Fibroblast of upper back skin (primary cell): ENCODE measurements at places on chromosomes 5 and 9.
A peak's percentile ranks its signal among the peaks of the same experiment; 100 is the strongest.

DNA sequence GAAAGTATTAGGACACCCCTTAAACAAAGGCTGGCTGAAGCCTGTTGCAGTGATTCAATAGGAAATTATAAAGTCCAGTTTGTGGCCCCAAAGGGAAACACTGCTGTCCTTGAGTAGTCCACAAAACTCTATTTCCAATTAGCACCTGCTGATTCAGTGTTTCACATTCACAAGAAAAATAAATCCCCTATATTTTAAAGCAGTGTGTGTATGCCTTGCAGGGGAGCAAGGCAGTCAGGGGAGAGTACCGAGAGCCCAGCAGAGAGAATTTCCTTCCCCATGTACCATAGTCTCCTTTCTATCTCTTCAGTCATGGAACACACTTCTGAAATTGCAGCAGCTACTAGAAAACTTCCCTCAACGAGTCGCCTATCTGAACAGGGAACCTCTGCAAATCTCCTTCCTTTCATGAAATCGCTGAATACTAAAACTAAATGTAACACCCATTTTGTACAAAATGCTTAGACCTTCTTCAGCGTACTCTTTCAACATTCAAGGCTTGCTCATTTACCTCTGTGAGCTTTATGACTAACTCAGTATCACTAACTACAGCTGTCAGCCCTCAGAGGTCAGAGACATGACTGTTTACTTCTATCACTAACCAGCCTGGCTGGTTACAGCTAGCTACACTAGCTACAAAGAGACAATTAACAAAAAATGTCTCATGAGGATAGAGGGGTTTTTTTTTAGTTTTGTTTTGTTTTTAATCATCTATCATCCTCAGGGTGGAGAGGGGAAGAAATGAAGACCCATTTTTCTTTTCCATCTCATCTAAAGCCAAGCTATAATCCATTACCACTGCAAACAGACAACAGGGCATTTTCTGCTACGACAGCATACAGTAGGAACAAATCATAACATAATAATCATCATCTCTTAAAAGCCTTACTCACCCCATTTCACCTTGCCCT is 188.7 kb downstream of the EBF1 start:
- peak; percentile 24 for DNase-seq

GRCh38 chr5:96248131-96248530 is 184.9 kb downstream of the PCSK1 start:
- no peak for DNase-seq

DNA sequence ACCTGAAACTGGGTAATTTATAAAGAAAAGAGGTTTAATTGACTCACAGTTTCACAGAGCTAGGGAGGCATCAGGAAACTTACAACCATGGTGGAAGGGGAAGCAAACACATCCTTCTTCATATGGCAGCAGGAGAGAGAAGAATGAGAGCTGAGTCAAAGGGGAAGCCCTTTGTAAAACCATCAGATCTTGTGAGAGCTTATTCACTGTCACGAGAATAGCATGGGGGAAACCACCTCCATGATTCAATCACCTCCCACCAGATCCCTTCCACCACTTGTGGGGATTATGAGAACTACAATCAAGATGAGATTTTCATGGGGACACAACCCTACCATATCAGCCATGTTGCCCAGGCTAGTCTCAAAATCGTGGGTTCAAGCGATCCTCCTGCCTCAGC is 143.4 kb downstream of the FGF18 start:
- DNase-seq: no peak

DNA sequence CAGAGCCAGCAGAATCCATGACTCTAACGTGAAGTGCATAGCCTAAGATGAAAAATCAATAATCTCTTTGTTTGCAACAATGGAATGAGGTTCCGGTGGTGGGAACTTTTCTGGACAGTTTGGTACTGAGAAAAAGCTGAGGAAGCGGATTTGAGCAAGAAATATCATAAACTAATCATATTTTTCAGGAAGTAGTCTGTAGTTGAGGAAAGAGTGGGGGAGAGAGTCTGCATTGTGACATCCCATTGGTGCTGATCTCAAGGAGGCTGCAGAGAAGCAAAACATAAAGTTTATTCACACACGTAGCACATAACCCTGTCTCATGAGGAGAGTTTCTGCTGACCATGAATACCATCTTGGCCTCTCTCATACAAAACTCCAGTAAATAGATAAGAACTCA is 15.8 kb upstream of the FCHO2 start:
- DNase-seq: no peak

GRCh38 chr5:135376961-135377624 is 21.9 kb downstream of the MACROH2A1 start:
- peak; percentile 55 for DNase-seq

DNA sequence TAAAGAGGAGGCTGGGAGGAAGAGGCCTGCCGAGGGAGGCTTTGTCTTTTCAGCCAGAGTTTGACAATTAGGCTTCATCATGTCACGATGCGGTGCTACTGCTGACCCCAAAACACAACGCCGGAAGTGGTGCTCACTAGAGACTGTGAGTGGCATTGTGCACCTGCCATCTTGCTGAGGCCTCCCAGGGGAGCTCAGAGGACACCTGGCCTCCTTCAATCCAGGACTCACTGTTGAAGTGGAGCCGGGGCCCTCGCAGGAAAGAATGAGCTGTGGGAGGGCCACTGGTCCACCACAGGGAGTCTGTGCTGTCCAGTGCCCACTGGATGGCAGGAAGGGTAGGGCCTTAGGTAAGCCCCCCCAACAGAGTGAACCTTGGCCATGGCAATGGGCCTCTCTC is 12.7 kb upstream of the SLC25A48 start:
- no peak for DNase-seq

DNA sequence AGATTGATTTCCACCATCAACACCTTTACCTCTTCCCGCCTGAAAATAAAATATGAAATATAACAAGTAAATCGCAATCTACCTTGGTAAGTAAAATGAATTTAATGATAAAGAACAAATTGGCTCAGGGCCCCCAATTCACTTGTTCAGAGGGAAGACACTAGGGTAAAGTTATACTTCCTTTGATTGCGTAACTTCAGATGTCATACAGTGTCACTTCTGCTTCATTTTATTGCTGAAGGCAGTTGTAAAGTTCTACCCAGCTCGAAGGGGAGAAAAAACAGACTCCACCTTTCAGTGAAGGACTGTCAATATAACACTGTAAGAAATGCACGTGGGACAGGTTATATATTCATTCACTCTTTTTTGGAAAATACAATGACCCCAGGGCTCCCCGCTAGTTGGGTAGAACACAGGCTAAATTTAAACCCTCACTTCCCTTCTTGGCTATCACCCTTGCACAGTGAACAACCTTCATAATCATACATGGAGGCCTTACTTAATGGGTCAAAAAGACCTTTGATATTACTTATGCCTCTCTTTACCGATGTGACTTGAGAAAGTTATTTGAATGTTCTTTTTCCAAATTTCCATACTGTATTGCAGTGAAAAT is 848.8 kb downstream of the MAT2B start:
- DNase-seq: no peak

- no peak for DNase-seq
Observed at GRCh38 chr9:98172604-98173003, 19.8 kb downstream of the CORO2A start.

- DNase-seq: peak; percentile 38
Observed at GRCh38 chr5:88952344-88952743, 69.4 kb upstream of the MEF2C start.

DNA sequence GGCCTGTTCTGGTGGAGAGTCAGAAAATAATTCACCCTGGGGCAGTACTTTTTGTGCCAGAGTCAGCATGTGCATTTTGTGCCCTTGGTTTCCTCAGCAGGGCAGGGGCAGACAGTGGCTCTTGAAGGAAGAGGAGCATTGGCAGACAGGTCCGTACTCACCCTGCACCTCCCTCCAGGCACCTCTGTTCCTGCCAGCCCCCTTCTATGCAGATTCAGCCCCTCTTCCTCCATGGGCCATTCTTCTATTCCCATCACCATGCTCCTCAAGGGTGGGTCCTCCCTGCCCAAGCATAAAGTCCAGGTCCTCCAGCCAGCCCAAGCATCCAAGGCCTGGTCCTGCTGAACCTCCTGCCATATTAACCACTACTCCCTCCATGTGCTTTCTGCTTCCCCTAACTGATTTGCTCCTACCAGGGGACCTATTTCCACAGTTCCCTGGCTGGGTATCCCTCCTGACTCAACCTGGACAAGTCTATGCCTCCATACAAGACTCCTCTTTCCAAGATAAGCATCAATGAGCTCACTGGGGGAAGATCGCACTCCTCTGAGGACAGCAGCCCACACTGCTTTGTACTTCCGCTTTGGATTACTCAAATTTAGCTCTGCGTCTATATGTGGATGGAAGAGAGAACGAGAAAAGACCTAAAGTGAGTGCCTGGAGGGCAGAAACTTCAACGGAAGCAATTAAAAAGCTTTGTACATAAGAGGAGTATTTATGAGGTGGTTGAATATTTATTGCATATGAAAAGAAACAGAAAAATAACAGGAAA is 9.3 kb upstream of the ACSL6 start:
- no peak for DNase-seq

- no peak for DNase-seq
Observed at GRCh38 chr5:143752165-143752850, 59.7 kb upstream of the HMHB1 start.

- DNase-seq: no peak
Observed at GRCh38 chr9:90830051-90830450, 28.4 kb downstream of the SYK start.

DNA sequence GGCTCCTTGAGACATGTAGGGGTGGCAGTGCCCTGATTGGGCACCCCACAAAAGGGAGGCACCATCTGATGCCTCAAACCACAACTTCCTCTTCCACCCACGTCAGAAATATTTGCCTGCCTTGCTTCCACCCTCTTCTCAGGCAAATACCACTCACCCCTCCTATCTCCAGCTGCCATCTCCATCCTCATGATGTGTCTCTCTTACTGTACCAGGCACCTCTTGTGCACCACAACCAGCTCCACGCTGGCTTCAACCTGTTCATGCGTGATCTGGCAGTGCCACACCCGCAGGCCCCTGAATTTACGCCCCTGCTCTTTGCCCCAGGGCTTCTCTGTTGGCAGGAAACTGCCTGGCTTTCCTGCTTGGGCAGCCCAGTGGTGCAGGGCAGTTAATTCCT is 87.8 kb upstream of the HSPA9 start:
- DNase-seq: no peak

GRCh38 chr9:128117613-128118471 is 9.7 kb downstream of the PTGES2 start:
- peak; percentile 84 for DNase-seq
